Stimulated activated naive CD4-positive, alpha-beta T cell treated with Interleukin-2 at 50 U/mL for 16 hours (primary cell): ENCODE measurements at places on chromosomes 4 and X.

GRCh38 chr4:15714141-15714540 is 11.3 kb downstream of the BST1 start:
- DNase-seq: no peak

DNA sequence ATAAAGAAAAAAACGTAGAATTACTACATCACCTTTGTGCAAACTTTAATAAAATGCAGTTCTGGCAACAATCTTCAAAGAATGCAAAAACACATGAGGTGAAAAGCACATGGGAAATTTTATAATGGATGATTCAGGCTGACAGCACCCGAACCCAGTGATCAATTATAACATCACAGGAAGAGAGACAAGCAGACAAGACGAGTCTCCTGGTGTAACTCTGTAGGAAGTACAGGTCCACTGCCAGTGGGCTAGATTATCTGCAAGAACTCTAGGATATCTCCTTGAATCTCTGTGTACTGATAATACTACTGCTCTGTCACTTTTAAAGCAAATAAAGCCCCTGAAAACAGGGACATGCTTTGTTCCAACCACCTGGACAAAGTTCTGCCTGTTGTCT is 58.9 kb upstream of the NXF3 start:
- DNase-seq: no peak

- DNase-seq: no peak
These were observed 33.0 kb upstream of the ANXA3 start for GRCh38 chr4:78518561-78518960.

- DNase-seq: no peak
These were observed 71.3 kb upstream of the LDB2 start for GRCh38 chr4:16969696-16970135.

DNA sequence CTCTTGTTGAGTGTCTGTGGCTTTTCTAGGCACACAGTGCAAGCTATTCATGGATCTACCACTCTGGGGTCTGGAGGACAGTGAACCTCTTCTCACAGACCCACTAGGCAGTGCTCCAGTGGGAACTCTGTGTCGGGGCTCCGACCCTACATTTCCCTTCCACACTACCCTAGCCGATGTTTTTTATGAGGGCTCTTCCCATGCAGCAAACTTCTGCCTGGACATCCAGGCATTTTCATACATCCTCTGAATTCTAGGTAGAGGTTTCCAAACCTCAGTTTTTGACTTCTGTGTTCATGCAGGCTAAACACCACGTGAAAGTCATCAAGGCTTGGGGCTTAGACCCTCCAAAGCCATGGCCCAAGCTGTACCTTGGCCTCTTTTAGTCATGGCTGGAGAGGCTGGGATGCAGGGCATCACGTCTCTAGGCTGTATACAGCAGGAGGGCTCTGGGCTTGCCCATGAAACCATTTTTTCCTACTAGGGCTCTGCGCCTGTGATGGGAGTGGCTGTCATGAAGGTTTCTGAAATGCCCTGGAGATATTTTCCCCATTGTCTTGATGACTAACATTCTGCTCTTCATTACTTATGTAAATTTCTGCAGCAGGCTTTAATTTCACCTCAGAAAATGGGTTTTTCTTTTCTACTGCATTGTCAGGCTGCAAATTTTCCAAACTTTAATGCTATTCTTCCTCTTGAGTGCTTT is 249.8 kb upstream of the CPEB2 start:
- no peak for DNase-seq

GRCh38 chrX:2664502-2664901 is 26.6 kb upstream of the CD99 start:
- DNase-seq: no peak

DNA sequence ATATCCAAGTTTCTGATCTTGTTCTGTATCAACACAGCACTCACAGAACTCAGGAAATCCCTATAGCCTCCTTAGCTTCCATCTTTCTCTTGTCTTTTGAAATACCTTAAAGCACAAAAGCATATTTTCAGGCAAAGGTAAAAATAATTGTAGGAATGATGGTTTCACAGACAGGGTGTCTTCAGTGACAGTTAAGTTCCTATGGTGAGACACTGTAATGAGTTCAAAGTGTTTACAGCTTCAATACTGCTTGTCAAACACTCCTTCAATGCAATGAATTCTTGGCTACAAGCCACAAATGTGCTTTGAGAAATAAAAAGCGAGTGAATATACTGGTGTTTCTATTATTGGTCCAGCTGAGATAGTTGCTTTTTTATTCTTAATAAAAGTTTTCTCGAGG is 466.0 kb downstream of the DMD start:
- DNase-seq: no peak

DNA sequence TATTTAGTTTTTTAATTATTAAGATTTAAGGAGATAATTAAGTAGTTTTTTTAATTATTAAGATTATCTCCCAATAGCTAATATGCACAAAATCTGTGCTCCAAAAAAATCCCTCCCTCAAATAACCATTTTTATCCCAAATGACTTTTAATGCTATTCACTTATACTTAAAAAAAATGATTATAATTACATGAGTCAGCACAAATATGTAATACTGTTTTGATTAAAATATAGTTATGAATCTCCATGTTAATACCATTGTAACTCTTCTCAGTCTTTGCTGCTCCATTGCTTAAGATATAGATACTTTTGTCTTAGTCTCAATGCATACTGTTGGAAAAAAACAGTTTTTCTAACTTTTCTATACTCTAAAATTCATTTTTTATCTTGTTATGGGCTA is 1121.1 kb upstream of the ADGRL3 start:
- no peak for DNase-seq

DNA sequence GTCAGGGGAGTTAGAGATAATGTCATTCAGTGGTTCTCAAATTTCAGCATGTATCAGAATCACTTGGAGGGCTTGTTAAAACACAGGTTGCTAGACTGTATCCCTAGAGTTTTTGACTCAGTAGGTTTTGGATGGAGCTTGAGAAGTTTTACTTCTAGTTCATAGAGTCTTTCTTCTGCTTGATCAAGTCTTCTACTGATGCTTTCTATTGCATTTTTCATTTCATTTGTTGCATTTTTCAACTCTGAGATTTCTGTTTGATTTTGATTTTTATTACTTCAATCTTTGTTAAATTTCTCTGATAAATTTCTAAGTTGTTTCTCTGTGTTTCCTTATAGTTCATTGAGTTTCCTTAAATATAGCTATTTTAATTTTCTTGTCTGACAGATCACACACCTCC is 361.4 kb downstream of the RAPGEF2 start:
- no peak for DNase-seq

GRCh38 chr4:52173470-52174045 is 122.5 kb downstream of the SPATA18 start:
- DNase-seq: no peak

DNA sequence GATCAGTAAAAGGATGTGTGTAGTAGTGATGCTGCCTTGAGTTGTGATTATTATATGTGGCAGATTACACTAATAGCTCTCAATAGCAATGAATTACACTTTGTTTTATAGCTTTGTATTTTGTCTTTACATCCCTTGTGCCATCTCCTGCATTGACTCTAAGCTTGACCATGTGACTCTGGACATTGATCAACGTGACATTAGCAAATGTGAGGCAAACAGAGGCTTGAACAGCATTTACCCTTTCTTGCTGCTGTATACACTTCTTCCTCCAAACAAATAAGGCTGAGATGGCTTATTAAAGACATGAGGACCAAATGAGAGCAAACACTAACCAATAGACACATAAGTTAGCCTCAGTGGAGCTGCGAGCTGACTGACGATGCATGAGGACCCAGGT is 63.5 kb downstream of the MAD2L1 start:
- DNase-seq: no peak

DNA sequence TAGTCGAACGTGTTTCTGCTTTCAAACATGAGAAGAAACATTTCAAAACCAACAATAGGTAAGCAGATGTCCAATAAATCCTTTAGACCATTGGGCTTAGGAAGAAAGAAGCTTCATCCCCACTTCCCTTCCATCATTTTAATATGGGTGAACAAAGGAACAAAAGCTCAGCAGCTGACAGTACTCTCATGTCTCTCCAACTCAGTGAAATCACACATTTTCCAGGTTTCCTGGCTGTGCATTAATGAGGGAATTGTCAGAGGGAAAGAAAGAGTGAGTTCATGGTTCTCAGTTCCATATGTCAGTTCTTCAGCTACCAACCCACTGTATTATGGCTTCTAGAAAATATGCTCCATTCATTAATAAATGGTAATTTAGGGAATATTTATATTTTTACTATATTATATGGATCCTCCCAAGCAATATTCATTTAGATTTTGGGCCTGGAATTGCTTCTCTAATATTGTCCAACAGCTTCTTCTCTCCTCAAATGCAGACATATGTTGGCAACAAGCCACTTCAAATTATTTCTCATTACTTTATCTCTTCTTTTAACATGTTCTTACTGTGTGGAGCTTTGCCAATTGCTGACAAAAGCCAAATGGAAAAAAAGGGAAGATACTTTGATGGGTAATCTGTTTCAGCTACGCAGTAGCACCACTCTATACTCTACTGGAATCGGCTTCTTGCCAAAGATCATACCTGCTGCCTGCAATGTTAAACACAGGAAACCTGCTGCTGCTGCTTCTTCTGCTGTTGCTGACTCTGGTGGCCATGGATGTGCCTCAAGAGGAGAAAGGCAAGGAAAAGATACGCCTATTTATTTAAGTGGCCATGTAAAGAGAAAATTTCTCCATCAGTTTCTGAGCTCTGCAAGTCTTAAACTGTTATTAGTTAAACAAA is 1757.6 kb downstream of the ARAP2 start:
- no peak for DNase-seq

- no peak for DNase-seq
These were observed 35.5 kb upstream of the GPC3 start for GRCh38 chrX:134020910-134021309.

DNA sequence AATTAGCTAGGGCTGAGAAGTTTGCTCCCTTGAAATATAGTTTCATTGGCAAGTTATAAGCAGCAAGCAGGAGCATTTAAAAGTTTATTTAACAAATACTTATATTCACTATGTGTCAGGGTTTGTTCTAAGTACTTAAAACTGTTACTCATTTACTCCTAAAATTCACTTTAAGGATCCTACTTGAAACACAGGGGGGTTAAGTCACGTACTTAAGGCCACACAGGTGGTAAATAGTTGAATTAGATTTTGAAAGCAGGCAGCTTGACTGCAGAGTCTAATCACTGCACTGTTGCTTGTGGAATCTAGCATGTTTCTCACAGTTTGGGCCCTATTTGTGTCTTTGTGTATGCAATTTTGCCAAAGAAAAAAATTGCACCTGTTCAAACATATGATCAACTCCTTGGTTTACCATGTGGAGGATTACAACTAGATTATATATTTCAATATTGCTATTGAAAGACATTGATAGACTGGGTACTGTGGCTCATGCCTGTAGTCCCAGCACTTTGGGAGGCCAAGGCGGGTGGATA is 7.6 kb downstream of the SGMS2 start:
- no peak for DNase-seq

GRCh38 chr4:187795737-187796136 is 199.8 kb upstream of the ZFP42 start:
- DNase-seq: no peak

- DNase-seq: no peak
These were observed 113.4 kb downstream of the TMEM164 start for GRCh38 chrX:110116066-110116980.

DNA sequence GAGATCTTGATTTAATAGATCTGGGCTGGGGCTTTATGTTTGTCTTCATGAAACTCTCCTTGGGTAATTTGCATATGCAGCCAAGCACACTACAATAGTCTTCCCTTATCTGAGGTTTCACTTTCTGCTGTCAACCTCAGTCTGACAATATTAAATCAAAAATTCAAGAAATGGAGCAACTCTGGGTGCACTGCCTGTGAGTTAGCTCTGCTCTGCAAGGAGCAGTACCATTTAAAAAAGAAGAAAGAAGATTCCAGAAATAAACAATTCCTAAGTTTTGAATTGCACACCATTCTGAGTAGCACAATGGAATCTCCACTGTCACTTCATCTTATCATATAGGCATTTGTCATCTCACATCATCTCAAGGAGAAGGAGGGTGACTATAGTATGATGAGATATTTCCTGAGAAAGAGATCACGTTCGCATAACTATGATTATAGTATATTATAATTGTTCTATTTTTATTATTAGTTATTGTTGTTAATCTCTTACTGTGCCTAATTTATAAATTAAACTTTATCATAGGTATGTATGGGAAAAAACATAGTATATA is 9.4 kb downstream of the FNIP2 start:
- DNase-seq: no peak

DNA sequence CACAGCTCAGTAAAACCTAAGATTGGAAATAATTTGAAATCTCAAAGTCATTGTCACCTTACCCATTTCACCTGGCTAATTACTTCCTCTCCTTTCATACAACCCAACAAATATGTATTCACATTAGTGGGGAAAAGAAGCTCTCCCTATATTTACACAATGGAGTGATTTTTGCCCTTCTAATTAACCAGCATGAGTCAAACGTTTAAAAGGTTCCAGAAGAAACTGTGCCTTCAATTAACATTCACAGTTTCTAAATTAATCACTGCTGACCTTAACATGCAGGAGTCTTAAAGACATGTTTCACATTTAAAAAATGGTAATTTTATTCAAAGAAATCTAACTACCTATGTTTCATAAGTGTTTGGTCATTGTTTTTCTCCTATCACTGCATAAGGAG is 254.6 kb downstream of the CBLL2 start:
- no peak for DNase-seq

DNA sequence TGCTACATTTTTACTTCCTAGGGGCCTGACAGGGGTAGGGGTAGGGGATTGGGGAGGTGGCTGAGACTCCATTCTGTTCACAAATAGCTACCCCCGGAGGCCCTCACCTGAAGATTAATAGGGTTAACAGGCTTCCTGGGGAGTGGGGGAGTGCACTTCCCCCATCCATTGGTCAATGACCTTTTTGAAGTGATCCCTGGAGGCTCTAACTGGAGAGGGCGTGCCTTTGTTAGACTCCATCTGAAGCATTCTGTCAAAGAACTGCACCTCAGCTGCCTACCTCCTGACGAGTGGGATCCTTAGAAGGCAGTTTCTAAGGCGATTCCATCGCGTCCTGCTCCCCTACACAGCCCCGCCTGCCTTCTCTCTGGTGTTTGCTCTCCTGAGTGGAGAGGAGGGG is 10.0 kb upstream of the MTM1 start:
- no peak for DNase-seq

GRCh38 chrX:26613956-26614355 is 398.0 kb downstream of the MAGEB5 start:
- DNase-seq: no peak

DNA sequence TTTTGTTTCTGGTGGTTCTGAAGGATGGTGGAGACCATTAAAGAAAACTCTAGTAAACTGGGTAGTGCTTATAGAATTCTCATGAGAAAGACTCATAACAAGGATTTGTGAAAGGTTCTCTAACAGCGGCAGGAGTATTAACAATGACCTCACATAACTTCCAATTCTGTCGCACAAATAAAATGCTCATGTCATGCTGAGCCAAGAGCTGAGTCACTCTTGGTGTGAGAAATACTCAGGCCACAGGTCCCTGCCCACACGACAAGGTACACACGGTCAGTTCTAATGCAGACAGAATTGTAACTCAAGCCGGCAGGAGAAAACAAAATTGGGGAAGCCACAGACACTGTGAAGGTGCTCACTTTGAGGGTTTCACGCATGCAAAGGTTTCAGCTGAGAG is 34.4 kb upstream of the C4orf50 start:
- DNase-seq: no peak
